Sigmoid colon (tissue), 7 donors: ENCODE measurements at places on chromosomes 2 and 18. TPM values are rescaled to one million over a fixed set of nuclear protein-coding genes. Genes with fewer than 3 reads are reported as not detected.

Gene APCDD1
- total RNA-seq, result 42.1 TPM

Gene HAAO
- total RNA-seq, result 2.5 TPM

Gene TMEM198
- 1.7 TPM for total RNA-seq

Gene FAM228B
- total RNA-seq, result 34.1 TPM

Gene CNOT9
- 25.0 TPM for total RNA-seq

Gene LONRF2
- total RNA-seq, result 17.1 TPM

Gene RNF25
- total RNA-seq, result 20.9 TPM

Gene TTC32
- 20.5 TPM for total RNA-seq

Gene FBXO48
- 0.68 TPM for total RNA-seq

- no peaks in the 10 kb centered on the region for H3K36me3 ChIP-seq
- no peak overlapping the region for H3K4me3 ChIP-seq
- DNase-seq, result no peak
- H3K27me3 ChIP-seq, result no peaks in the 10 kb centered on the region
Observed at GRCh38 chr18:57890266-57890665, 87.2 kb upstream of the ATP8B1 start.

GRCh38 chr18:57854726-57855125 lies 51.6 kb upstream of the ATP8B1 start:
- no peaks in the 10 kb centered on the region for H3K27me3 ChIP-seq
- H3K36me3 ChIP-seq, result no peaks in the 10 kb centered on the region
- no peak for DNase-seq
- no peak overlapping the region for H3K27ac ChIP-seq

- H3K36me3 ChIP-seq, result no peaks in the 10 kb centered on the region
- H3K27ac ChIP-seq, result no peak overlapping the region
- H3K27me3 ChIP-seq, result no peaks in the 10 kb centered on the region
- no peak overlapping the region for H3K4me3 ChIP-seq
Observed at GRCh38 chr2:209425471-209426071, 1.7 kb downstream of the MAP2 start.

DNA sequence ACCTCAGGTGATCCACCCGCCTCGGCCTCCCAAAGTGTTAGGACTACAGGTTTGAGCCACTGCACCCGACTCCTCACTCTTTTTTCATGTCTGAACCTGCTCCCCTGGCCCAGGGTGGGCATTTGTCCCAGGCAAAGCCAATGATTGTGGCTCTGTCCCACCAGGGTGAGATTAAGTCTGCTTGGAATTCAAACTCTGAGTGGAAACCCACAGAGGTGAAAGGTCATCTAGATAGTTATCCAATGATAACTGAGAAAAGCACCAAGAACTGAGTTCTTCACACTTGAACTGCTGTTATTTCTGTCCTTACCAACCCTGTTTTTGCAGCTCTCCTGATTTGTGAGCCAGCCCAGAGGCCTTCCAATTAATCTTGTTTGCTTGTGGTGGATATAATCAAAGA lies 62.4 kb upstream of the ACVR1 start:
- DNase-seq, result no peak
- H3K27me3 ChIP-seq, result no peaks in the 10 kb centered on the region
- no peak overlapping the region for H3K27ac ChIP-seq
- no peak overlapping the region for H3K4me3 ChIP-seq
- H3K4me1 ChIP-seq, result no peaks in the 10 kb centered on the region
- no peaks in the 10 kb centered on the region for H3K36me3 ChIP-seq

DNA sequence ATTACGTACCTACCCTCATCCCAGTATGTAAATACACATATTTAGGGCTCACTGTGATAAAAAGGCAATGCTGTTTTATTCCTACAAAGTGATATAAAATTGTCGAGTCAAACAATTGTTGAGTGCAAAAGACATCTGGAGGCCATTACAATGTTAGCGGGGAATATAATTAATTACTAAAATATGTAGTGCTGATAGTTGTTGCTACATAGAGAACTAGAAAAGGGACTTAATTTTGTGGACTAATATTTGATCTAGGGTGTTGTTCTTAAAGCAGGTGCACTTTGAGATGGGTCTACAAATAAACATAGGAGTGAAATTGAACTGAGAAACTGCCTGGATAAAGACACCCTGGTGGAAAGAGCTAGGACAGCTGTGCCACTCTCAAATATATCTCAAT lies 300.1 kb downstream of the NOL4 start:
- no peak for DNase-seq
- no peaks in the 10 kb centered on the region for H3K36me3 ChIP-seq
- no peak overlapping the region for H3K4me3 ChIP-seq
- H3K27me3 ChIP-seq, result no peaks in the 10 kb centered on the region
- no peak overlapping the region for H3K27ac ChIP-seq

DNA sequence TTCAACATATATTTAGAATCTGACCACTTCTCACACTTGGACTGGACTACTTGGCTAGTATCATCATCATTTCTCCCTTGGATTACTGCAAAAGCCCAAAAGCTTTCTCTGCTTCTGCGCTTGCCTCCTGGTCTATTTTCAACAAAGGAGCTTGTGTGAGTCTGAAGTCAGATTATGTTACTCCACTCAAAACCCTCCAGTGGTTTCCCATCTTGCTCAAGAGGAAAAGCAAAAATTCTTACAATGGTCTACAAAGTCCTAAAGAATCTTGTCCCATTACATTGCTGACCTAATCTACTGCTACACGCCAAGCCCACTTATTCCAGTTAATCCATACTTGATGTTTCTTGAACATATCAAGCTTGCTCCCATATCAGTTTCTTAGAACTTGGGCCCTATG lies 9.6 kb downstream of the PREPL start:
- H3K4me1 ChIP-seq, result peaks cover 27% of the 10 kb centered on the region
- no peak overlapping the region for H3K27ac ChIP-seq
- no peaks in the 10 kb centered on the region for H3K27me3 ChIP-seq
- DNase-seq, result no peak
- H3K36me3 ChIP-seq, result no peaks in the 10 kb centered on the region
- H3K4me3 ChIP-seq, result no peak overlapping the region

DNA sequence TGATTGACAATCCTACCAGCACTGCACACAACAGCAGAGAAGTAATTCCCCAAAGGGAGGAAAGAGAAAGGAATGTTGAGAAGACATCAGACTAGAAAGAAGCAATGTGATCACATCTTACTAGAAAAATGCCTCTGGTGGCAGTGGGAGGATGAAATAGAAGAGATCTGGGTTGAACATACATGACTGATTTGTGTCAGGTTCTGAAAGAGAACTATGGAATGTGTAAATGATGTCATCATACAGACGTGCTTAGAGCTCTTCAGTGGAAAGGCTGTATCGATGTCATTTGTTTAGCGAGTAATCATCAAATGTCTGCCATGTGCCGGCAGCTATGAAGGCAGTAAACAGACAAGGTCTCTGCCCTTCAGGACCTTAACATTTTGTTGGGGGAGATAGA lies 24.9 kb downstream of the GORASP2 start:
- H3K4me1 ChIP-seq, result no peaks in the 10 kb centered on the region
- H3K4me3 ChIP-seq, result no peak overlapping the region
- no peaks in the 10 kb centered on the region for H3K27me3 ChIP-seq
- no peak overlapping the region for H3K27ac ChIP-seq
- DNase-seq, result no peak
- H3K36me3 ChIP-seq, result peaks cover 64% of the 10 kb centered on the region

DNA sequence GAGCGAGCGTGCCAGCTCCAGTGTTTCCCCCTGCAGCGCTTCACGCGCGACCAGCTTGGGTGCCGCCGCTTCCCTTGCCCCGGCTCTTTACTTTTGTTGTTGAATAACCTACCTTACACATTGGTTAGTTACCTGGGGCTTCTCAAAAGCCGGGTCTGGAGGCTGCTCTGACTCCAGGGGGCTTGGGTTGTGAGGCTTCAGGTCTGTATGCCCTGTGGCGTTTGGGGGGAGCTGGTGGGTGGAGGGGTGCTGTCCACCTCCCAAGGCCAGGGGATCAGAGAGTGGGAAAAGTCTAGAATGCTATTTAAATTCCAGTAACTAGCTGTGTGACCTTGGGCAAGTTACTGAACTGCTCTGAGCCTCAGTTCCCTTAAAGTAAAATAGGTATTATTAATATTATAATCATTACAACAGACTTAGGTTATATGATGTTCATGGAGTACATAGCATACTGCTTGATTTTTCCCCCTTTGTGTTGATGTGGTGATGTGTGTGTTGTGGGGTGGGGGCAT lies 770 bp downstream of the LYPD6B start:
- DNase-seq, result no peak
- H3K27me3 ChIP-seq, result peaks cover 15% of the 10 kb centered on the region
- H3K27ac ChIP-seq, result no peak overlapping the region
- H3K4me1 ChIP-seq, result peaks cover 8% of the 10 kb centered on the region
- no peaks in the 10 kb centered on the region for H3K36me3 ChIP-seq
- H3K4me3 ChIP-seq, result no peak overlapping the region

DNA sequence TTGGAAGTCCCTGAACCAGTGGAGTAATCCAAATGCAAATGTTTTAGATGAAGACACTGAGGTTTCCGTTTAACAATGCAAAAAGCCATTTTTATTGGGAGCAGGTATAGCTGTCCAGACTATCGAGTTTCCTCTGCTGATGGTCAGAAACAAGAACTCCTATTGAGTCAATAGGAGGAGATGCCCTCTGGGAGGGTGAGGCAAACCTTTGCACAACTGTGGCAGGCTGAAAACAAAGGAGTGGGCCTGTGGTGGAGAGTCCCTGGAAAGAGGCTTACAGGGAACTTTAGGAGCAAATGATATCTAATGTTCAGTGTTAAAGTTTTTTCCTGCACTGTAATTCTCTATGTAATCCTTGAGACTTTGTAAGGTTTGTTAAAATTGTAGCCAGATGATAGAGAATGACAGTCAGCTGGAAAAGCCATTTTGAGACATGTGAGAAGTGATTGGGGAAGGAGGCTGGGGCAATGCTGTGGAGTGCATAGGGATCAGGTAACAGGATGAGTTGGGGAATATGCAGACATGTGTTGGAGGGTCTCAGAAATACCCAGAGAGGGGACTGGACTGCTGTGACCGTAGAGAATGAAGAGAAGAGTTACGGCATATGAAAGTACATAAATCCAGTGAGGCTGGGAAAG lies 15.1 kb upstream of the EML4 start:
- H3K27ac ChIP-seq, result no peak overlapping the region
- no peak overlapping the region for H3K4me3 ChIP-seq
- H3K36me3 ChIP-seq, result no peaks in the 10 kb centered on the region
- no peaks in the 10 kb centered on the region for H3K27me3 ChIP-seq
- no peak for DNase-seq

DNA sequence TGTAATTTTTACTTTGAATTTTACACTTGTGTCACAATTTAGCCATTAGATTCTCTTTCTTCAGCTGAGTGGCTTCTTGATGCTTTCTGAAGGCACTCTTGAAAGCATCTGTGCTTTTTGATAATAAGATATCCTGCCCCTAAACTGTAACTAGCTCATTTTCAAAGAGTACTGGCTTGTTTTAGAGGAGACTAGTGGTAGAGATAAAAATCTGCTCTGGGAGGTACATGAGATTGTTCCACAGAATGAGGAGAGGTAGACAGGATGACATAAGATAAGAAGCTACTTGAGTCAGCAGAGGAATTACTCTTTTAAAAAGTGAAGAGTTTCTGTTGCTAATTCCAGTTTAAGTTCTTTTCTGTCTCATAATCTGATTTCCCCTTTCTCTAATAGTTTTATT lies 10.6 kb downstream of the PLEKHB2 start:
- no peaks in the 10 kb centered on the region for H3K36me3 ChIP-seq
- H3K27me3 ChIP-seq, result no peaks in the 10 kb centered on the region
- no peak for DNase-seq
- no peak overlapping the region for H3K27ac ChIP-seq
- H3K4me1 ChIP-seq, result no peaks in the 10 kb centered on the region

DNA sequence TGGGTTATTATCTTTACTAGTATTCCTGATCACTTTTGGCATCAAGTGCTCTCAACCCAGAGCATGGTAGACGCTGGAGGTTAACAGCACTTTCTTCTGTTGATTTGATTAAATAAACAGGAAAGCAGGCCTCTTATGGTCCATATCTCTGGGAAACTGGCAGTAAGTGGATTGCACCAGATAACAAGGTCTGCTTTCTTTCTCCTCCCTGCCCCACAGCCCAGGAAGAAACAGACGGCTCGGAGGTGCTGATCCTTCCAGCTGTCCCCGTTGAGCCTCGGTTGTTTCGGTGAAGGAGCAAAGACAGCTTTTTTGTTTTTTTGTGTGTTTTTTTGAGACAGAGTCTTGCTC lies 100.8 kb upstream of the KCTD1 start:
- no peaks in the 10 kb centered on the region for H3K36me3 ChIP-seq
- H3K4me3 ChIP-seq, result no peak overlapping the region
- H3K27me3 ChIP-seq, result no peaks in the 10 kb centered on the region
- DNase-seq, result no peak
- no peak overlapping the region for H3K27ac ChIP-seq

GRCh38 chr2:190804182-190804795 lies 76.3 kb upstream of the GLS start:
- H3K4me1 ChIP-seq, result no peaks in the 10 kb centered on the region
- H3K36me3 ChIP-seq, result no peaks in the 10 kb centered on the region
- no peak for DNase-seq
- H3K4me3 ChIP-seq, result no peak overlapping the region

GRCh38 chr18:46073474-46074331 lies 1.6 kb upstream of the PSTPIP2 start:
- no peaks in the 10 kb centered on the region for H3K27me3 ChIP-seq
- no peak overlapping the region for H3K4me3 ChIP-seq
- DNase-seq, result no peak

- no peak for DNase-seq
- H3K36me3 ChIP-seq, result no peaks in the 10 kb centered on the region
- no peak overlapping the region for H3K27ac ChIP-seq
Observed at GRCh38 chr2:215442401-215442787, 6.5 kb upstream of the FN1 start.

GRCh38 chr18:59383851-59384250 lies 24.8 kb upstream of the LMAN1 start:
- H3K36me3 ChIP-seq, result no peaks in the 10 kb centered on the region
- no peaks in the 10 kb centered on the region for H3K4me1 ChIP-seq
- DNase-seq, result no peak
- no peaks in the 10 kb centered on the region for H3K27me3 ChIP-seq
- H3K4me3 ChIP-seq, result no peak overlapping the region
